ENCODE measurements at places on chromosomes 5 and 9. TPM values are rescaled to one million over a fixed set of nuclear protein-coding genes. Genes with fewer than 3 reads are reported as not detected.

The QRFP gene
- not detected for polyA plus RNA-seq

The ADAMTS12 gene
- polyA plus RNA-seq = 6.8 TPM

The C5orf22 gene
- 12.8 TPM for polyA plus RNA-seq

The AMACR gene
- polyA plus RNA-seq = 21.1 TPM

The RANBP17 gene
- 3.0 TPM for polyA plus RNA-seq

The HARS2 gene
- polyA plus RNA-seq = 43.5 TPM

The FOXD4L3 gene
- polyA plus RNA-seq = 0.06 TPM

The FBP2 gene
- polyA plus RNA-seq = not detected

The CATSPER3 gene
- 0.62 TPM for polyA plus RNA-seq

The RNF224 gene
- 0.04 TPM for polyA plus RNA-seq

Measured in A549 (cell line).